ENCODE measurements at places on chromosomes 2 and 18.
A peak's percentile ranks its signal among the peaks of the same experiment; 100 is the strongest.

- no peak for DNase-seq
These were observed 25.7 kb downstream of the LPIN1 start for GRCh38 chr2:11771971-11772615.

GRCh38 chr2:64213532-64214275 lies 69.5 kb upstream of the PELI1 start:
- DNase-seq, result peak; percentile 37

GRCh38 chr2:9406529-9407362 lies 16.6 kb downstream of the ITGB1BP1 start:
- DNase-seq, result no peak

DNA sequence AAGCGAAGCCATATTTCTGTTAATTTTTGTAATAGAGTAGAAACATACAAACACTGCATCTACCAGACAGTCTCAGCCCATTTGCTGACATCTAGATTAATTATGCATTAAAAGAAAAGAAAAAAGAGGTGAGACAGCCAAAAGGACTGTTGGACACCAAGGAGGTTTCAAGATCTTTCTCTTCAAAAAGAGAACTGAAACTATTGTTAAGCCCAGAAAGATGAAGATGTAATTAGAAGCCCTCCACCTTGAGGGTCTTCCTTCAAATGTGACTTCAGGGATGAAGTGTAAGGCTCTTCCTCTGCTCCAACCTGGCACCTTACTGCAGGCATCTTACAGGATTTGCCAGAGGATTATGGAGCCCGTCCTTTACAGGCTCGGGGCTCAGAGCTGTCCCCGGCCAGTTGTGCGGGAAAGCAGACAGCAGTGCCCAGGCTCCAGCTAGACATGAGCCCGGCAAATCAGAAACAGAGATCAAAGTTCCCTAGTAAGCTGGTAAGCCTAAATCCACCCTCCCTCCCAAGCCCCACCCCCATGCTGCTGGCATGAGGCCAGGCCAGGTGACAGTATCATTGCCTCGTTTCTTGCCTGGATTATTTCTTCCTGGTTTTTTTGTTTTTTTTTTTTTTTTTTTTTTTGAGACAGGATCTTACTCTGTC lies 38.9 kb downstream of the ADI1 start:
- peak; percentile 74 for DNase-seq

GRCh38 chr2:118814368-118814767 lies 33.1 kb downstream of the EN1 start:
- DNase-seq, result no peak

DNA sequence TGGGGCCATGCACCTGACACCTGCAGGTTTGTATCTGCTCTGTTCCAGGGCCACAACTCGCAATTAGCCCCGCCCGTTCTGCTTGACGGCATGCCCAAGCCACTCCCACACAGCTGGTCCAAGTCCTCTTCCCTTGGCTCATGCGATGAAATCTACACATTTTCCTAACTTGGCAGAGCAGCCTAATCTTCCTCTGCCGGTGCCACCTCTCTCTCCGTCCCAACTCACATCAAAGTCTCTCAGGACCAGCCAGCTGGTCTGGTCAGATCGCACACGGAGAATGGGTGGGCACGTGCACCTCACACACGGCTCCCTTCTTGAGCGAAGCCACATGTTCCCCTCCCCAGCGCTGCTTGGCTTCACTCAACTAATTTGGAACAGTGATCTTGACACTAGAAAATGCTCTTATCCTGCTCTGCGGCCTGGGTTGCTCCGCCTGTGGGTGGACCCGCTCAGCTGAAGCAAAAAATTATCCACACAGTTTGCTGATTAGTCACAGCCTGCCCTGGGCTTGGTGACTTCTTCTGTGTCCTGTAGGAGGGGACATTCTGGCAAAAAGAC lies 176.7 kb downstream of the NRP2 start:
- no peak for DNase-seq

GRCh38 chr18:11112286-11112685 lies 37.1 kb downstream of the PIEZO2 start:
- DNase-seq, result no peak
